Hepatic stellate cell (primary cell): ENCODE measurements at places on chromosomes 3 and 15.

GRCh38 chr3:101838691-101839090 lies 10.6 kb upstream of the NFKBIZ start:
- no peak for DNase-seq

DNA sequence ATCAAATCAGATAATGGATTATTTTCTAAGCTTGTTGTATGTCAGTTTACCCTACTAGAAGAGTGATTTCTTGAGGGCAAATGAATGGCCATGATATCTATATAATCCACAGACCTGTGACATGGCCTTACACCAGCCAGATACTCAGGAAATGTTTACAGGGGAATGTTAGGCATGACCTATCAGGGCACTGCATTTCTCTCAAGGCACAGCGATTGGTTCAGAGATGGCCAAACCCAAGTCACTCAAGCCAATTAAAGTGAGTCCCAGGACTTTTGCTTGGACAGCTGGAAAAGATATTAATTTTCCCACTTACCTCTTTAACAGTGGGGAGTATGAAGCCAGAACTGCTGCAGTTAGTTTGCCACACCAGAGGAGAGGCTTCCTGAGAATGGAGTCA lies 28.7 kb upstream of the GATA2 start:
- DNase-seq = no peak

DNA sequence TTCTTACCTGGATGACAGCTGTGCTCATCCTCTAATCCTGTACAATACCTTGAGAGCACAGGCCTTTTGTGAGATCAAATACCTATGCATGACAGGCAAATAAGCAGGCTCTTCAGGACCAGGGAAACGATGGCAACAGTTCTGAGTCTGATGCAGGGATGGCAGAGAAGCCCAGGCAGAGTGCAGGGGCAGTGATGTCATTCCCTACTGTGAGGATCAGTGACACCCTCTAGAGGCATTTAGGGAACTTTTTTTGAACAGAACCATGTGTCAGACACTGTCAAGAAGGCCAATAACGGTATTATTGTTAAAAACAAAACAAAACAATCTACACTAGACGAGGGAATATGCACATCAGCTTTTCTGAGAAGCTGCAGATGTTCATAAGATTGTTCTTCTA lies 314.8 kb upstream of the CTDSPL start:
- peak; percentile 64 for DNase-seq

DNA sequence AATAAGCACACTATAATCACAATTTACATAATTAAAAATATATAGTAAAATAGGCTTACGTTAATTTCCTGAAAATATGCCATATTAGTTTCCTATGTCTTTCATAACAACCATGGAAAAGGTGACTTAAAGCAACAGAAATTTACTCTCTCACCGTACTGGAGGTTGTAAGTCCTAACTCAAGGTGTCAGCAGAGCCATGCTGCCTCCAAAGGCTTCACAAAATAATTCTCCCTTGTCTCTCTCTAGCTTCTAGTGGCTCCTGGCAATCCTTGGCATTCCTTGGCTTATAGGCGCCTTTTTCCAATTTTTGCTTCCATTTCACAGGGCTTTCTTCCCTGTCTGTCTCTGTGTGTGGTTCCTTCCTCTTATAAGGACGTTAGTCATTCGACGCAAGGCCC lies 7.6 kb downstream of the SI start:
- no peak for DNase-seq

DNA sequence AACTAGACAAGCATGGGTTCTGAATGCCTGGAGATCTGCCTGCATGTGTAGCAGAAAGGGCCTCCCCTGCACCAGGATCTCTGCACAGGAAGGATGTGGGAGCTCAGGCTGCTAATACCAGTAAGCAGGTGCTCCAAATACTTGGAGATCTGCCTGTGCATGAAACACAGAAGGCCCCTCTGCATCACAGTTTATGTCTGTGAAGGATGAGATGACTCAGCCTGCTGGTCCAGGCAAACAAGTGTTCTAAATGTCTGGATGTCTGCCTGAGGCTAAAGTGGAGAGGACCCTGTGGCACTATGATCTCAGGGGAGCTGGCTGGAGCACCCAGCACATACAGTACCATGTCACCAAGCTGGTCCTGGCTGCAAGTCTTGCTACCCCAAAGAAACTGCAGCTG lies 678.8 kb downstream of the MCTP2 start:
- no peak for DNase-seq

DNA sequence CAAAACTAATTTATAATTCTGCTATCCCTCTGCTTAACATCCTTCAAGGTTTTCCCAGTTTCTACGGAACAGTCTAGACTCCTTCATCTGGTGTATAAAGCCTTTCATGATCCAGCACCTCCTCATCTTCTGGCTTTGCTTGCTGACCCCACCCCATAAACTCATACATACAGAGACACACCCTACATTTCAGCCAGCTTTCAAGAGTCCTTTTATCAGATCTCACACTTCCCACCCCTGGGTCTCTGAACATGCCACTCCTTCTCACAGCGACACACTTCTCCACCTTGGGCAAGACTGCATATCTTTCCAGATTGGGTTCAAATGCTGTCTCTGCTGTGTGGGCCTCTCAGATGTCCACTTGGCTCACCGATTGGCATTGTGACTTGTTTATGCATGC lies 166.8 kb upstream of the LPP start:
- no peak for DNase-seq

- DNase-seq = peak; percentile 69
Observed at GRCh38 chr15:35078221-35078915, 6.7 kb downstream of the NANOGP8 start.

DNA sequence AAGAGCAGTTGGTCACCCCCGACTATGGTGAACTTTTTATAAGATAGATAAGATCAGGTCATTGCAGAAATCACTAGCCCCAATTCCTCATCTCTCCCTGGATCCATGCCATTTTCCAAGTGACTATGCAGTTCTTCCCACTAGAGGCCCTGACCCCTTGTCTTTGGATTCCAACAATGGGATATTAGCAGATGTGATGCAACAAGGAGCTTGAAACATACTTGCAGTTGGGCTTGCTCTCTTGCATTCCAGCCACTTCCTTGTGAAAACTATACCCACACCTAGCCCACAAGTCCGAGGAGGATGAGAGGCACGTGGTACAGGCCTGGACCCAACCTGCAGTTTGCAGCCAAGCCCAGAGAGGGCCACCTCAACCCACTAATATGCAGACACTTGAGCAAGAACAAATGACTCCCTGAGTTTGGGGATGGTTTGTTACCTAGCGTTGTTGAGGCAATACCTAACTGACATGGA lies 60.6 kb downstream of the SUCLG2 start:
- DNase-seq = no peak

- DNase-seq = no peak
Observed at GRCh38 chr3:11464356-11464755, 179.4 kb downstream of the VGLL4 start.

GRCh38 chr15:48566668-48567067 lies 78.8 kb downstream of the FBN1 start:
- DNase-seq = peak; percentile 11

GRCh38 chr15:25875566-25875965 lies 12.4 kb upstream of the ATP10A start:
- no peak for DNase-seq

DNA sequence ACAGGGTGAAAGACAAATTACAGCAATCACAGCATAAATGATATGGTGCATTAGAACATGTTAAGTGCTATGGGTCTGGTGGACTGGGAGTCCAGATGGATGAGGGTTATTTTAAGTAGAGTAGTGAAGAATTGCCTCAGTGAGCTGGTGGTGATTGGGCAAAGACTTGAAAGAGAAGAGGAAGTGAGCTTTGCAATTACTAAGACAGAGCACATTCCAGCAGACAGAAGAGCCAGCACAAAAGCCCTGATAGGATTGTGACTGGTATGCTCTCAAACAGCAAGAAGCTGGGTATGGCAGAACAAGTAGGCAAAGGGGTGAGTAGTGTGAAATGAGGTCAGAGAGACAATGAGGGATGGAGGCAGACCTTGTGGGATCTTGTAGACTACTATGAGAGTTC lies 2.1 kb upstream of the ACKR4 start:
- DNase-seq = peak; percentile 2

DNA sequence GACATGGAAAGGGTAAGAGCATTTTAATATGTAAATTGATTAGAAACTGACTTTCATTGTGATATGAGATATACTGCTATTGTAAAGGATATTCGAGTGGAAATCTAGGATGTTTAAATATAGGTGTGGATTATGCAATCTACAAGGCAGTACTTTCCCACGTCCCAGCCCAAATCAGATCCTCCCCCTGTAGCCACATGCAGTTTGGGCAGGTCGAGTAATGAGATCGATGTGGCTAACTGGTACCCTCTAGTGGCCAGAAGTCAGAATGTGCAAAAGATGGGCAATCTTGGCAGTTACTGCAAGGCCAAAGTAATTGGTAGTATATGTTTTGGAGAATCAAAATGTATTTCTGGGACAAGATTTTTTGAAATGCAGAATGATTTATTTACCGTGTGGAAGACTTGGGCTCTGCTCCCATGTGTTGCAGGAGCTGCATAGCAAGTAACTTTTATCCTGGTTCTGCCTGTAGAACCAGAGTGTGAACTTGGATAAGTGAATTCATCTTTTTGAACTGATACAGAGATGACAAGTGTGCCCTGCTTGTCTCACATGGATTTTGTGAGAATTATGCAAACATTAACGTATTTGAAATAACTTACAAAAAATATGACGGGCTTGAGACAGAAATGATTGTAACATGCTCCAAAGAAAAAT lies 94.5 kb upstream of the ADAMTSL3 start:
- peak; percentile 43 for DNase-seq
